ENCODE measurements at places on chromosomes 11 and 22.
A peak's percentile ranks its signal among the peaks of the same experiment; 100 is the strongest.

DNA sequence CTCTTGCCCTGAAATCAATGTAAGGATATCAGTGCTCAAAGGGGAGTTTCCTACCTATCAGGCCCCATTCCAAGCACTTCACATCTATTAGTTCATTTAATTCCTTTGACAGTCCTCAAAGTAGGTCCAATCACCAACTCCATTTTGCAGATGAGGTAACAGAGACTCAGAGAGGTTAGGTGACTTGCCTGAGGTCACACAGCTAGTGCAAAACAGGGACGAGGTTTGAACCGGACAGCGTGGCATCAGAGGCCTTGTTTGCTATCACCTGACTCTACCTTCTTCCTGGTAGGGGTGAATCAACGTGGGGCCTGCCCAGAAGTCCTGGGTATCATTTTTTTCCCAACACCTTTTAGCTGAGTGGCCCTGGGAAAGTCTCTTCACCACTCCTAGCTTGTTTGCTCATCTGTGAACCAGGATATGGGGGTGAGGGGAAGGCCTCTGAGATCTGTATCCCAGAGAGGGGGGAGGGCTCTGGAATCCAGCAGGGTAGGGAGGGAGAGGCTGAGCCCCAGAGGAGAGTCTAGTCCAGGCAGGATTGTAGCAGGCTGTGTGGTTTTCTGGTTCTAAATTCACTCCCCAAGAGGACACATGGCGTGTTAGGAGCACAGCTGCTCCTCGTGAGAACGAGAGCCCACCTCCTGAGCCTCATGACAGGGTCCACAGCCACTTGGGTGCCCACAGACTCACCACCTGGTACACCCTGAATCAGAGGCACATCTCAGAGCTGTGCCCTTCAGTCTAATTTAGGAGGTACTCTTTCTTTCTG, 174.7 kb downstream of the MN1 start:
- DNase-seq: no peak

DNA sequence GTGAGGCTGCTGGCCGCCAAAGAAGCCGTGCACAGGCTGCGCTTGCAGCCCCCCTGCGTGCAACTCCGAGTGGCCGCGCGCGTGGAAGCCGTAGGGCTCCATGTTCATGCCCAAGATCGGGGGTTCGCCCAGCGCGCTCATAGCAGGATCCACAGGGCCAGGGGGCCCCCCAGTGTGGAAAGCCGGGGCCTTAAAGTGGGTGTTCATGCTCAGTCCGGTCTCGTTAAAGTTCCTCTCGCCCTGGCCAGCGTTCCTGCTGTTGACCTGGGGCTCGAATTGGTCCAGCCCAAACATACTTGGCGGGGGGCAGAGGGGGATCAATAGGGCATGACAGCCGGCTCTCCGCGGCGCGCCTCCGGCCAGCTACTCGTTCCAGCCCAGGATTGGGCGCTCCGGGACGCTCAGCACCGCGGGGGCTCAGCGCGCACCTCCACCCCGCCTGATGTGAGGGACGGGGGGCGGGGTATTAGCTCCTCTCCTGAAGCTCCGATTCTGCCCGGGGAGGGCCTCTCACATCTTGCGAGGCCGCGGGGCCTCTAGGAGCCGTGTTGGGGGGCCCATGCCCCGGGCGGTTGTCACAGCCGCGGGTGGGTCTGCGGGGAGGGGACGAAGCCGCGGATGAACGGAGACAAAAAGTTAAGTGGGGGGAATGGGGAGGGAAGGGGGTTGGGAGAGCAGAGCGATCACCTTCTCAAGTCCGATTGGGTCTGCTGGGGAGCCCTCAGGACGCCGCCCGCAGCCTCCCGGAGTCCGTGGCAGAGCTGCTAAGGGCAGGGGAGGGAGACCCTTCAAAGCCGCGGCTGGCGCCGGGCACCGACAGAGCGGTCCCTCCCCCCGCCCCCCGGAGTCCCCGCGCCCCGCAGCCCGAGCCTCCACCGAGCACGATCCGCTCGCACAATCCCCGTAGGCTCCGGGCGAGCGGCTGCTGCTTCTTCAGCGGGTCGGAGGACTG, 1.0 kb downstream of the MN1 start:
- DNase-seq: no peak

DNA sequence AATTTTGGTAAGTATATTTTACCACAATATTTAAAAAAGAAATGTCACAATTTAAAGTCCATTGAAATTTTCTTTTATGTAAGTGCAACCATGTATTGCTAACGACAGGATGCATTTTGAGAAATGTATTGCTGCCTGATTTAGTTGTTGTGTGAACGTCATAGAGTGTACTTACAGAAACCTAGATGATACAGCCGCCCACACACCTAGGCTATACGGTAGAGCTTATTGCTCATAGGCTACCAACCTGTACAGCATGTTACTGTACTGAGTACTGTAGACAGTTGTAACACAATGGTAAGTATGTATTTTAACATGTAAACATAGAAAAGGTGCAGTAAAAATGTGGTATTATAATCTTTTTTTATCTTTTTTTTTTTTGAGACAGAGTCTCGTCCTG, 48.1 kb downstream of the CBL start:
- DNase-seq: no peak

DNA sequence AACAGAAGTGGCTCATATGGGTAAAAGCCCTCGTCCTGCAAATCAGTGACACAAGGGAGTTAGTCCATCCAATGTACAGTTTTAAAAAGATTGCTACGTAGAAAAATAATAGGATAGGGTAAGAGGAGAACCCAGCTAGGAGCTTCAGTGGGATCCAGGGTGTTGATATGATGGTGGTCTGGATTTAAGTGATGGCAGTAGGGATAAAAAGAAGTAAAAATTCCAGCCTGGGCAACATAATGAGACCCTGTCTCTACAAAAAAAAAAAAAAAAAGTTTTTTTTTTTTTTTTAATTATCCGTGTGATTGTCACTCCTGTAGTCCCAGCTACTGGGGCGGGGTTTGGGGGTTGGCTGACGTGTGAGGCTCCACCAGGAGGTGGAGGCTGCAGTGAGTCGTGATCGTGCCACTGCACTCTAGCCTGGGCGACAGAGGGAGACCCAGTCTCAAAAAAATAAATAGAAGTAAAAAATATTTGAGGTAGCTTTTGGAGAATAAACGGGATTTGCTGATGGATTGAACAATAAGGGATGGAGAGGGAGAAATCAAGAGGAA, 7.0 kb upstream of the L3MBTL2 start:
- DNase-seq: no peak

- no peak for DNase-seq
Measured at GRCh38 chr11:128284634-128285033, 302.7 kb downstream of the ETS1 start.

DNA sequence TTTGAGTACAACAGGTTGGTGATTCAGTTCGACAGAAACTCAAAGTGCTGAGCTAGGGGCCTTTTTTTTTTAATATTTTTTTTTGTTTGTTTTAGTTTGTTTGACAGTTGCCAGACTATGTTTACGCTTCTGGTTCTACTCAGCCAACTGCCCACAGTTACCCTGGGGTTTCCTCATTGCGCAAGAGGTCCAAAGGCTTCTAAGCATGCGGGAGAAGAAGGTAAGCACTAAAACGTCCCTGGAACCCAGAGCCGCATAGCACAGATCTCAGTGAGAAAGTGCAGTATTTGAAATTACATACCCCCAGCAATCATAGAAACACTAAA, 649 bp downstream of the PRRG4 start:
- peak; percentile 24 for DNase-seq

DNA sequence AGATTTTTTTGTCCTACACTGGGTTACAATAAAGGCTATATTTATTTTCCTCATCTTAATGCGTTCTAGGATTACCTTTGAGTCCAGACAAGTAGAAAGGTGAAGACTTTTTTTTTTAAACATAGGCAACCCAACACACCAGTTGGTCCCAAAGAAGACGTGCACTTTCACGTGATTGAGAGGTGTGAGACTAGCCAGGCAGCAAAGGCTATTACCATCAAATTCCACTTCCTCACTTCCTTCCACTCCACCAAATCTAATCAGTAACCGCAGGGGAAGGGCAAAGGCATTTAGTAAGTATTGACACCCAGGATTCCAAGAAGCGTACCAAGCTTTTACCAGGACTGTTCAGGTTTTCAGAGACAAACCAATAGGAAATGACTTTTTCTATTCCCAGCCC, 109.3 kb downstream of the APIP start:
- DNase-seq: no peak

- no peak for DNase-seq
Measured at GRCh38 chr11:104036588-104036987, at the start of gene DDI1. TSS of gene DDI1 (plus strand) at chr11:104036640. CDS start at chr11:104036823, 183 bp downstream.

GRCh38 chr22:23060612-23061400, 9.5 kb upstream of the GNAZ start:
- no peak for DNase-seq

DNA sequence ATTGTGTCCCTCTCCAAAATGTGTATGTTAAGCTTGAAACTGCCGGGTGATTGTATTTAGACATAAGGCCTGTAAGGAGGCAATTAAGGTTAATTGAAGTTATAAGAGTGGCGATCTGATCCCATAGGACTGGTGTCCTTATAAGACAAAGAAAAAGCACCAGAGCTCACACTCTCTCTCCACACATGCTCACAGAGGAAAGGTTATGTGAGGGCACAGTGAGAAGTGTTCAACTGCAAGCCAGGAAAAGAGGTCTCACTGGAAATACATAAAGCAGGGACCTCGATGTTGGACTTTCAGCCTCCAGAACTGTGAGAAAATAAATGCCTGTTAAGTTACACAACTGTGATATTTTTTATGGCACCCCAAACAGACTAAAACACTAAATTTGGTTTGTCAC, 1233.8 kb upstream of the CNTN5 start:
- no peak for DNase-seq

- DNase-seq: no peak
Measured at GRCh38 chr22:48647606-48648515, 1179.8 kb downstream of the BRD1 start.

GRCh38 chr11:44833877-44834452, 107.2 kb downstream of the TSPAN18 start:
- no peak for DNase-seq

GRCh38 chr11:68439355-68440065, 21.0 kb upstream of the PPP6R3 start:
- no peak for DNase-seq
